Stimulated activated CD4-positive, alpha-beta T cell treated with anti-CD3 and anti-CD28 coated beads, Interleukin-15, amount 100 ng/mL, for 1 hour (primary cell): ENCODE measurements at places on chromosomes 12 and 14.

DNA sequence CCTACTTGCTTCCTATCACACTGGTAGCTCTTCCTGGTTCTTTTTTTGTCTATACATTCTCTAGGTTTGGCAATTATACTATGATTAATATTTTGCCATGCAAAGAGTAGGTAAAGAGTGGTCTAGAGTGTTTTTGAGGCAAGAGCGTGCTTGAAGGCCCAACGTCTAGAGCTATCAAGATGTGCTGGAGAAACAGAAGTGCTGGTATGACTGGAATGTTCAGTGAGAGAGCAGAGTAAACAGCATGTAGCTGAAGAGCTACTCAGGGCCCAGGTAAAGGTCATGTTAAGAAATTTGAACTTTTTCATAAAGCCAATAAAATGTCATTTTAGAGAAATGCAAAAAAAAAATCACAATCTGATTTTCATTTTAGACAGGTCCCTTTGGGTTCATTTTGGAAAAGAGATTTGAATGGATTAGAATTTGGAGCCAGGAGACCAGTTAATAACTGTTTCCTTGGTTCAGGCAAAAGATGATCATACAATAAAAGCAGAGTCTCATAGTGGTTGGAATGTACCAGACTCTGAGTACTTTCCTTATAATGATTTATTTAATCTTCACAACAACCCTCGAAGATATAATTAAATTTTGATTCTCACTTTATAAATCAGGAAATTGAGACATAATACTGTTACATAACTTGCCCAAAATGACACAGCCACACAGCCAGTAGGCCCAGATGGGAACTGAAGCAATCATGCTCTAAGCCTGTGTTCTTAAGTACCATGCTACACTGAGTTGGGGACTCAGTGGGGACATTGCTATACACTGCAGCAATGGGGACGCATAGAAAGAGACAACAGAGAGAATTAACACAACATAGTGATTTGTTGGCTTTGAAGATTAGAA lies 350.1 kb downstream of the NELL2 start:
- no peak for DNase-seq

- DNase-seq: no peak
Measured at GRCh38 chr14:75204116-75204515, 27.7 kb upstream of the TMED10 start.

DNA sequence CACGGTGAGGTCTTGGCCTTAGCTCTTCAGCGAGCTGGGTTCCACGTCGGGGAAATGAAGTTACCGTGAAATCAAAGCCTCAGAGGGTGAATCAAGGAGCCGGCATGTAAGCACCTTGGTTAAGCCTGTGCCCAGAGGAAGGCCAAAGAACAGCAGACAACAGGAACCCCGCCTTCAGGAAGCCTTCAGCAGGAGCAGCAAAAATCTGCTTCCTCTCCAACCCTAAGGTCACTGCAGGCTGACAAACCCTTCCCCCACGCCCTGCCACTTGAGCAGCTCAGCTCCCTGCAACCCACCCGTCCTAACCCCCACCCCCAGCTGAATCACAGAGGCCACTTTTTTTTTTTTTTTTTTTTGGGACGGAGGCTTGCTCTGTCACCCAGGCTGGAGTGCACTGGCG lies 72.9 kb upstream of the LTA4H start:
- DNase-seq: no peak

- DNase-seq: no peak
Measured at GRCh38 chr14:54329082-54329695, 67.6 kb upstream of the CDKN3 start.

DNA sequence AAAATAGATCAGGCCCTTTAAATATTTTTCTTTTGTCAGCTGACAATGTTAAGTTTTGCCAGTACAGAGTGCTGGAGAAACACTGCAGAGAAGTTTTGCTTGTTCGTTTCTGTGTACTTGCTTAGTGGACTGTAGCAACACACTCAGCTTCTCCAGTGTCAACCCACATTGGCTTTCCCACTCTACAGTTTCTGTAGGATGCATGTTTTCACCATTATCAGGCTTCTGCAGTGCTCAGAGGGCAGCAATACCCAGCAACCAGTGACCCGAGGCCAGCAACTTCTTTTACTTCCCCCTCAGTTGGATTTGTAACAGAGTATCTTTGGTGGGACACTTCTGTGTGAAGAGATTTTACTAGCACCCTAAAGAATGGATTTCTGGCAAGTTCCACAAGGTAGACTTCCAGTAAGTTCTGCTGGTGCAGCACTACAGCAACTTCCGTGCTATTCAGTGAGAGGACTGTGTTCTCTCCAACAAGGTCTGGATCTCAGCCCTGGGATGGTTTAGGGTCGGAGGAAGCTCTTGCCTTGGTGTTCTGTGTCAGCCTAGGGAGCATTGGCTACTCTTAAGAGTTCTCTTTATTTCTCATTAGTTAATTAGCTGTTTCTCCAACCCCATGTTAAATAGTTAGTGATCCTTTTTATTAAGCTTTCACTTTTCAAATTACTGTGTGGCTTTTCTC lies 70.4 kb downstream of the FUT8 start:
- DNase-seq: no peak

DNA sequence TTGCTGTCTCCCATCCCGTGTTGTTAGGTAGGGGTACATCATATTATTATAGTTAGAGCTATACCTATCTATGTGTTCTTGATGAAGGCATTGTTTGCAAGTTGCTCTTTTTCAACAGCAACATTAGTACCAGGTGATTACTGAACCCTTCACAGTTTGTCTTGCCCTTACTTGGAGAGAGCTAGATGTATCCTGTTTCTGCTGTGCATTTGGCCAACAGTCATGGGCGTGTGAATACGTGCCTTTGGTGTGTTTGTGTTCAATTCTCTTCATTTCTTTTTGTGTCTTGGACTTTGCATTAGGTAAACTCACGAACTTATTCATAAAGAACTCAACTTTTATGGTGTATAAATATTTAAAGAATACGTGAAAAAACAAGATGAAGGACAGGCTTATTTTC lies 14.3 kb downstream of the ARF6 start:
- no peak for DNase-seq

GRCh38 chr14:63180011-63180410 lies 24.2 kb upstream of the RHOJ start:
- no peak for DNase-seq

GRCh38 chr14:103730490-103731035 lies 15.0 kb downstream of the ZFYVE21 start:
- no peak for DNase-seq

- peak; percentile 66 for DNase-seq
Measured at GRCh38 chr12:124453419-124454351, 113.7 kb downstream of the NCOR2 start.

GRCh38 chr12:19194963-19195362 lies 65.4 kb downstream of the PLEKHA5 start:
- no peak for DNase-seq

GRCh38 chr12:53670308-53670707 lies 5.6 kb downstream of the ATP5MC2 start:
- no peak for DNase-seq

DNA sequence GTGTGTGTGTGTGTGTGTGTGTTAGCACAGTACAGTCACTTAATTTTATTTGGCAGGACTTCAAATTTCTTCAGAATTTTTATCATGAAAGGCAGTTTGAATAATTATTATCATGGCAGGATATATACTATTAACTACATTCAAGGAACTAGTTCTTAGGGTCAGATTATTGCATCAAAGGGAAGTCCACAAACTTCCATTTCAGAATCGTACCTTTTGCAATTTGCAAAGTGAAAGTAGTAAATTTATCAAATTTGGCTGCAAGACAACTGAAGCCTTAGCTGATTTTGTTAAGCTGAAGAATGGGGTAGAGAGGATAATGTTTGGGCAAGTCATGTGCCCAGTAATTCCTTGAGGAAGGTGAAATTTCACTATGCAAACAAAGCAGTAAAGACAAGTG lies 68.2 kb downstream of the PLEKHG7 start:
- no peak for DNase-seq

GRCh38 chr12:90062799-90063198 lies 354.2 kb upstream of the ATP2B1 start:
- DNase-seq: no peak

DNA sequence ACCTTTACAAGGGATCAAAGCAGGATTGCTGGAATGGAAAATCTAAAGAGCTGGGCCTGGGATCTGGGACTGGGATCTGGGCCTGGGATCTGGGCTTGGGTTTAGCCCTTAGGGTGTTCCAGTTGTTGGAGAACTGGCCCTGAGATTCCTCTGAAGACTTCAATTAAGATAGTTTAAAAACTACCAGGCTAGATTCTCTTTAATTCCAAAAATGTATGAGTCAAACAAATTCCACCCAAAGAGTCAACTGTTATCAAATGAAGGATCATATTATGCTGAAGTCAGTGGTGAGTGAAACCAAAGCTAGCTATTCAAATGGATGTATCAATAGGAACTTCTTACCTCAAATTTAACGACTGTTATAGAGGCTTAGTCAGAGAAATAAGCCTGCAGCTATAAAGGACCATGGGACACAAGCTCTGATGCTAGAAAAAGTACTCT lies 40.5 kb downstream of the LIMA1 start:
- no peak for DNase-seq

DNA sequence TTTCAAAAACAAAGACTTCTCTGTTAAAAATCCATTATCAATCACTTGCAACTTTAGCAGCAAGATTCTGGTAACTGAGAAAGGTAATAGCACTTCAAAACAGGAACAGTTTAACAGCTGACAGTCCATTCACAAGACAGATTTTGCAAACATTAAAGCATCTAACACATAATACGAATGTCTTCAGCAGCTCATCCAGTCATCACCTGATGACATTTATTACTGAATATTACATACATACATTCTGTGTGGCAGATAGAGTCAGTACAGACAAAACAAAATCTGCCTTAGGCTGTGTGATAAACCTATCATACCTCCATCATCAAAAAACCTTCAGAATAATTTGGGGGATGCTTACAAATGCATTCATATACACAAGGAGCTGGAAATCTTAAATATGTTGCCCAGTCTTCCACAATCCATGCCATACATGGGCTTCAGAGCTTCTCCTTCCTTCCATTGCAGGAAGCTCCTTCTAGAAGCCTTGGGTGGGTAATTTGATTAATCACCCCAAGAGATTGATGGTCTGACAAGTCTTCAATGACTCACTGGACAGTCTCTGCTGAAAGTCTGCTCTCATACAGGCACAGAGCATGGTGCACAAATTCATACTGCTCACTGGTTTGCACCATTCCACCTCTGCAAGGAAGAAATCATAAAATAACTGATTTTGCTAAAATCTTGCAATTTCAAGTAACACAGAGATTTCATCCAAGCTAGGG lies 1.6 kb upstream of the PTPRB start:
- no peak for DNase-seq

GRCh38 chr12:119145367-119145766 lies 33.4 kb upstream of the HSPB8 start:
- DNase-seq: no peak

GRCh38 chr12:65501093-65501621 lies 222.7 kb downstream of the MSRB3 start:
- no peak for DNase-seq

DNA sequence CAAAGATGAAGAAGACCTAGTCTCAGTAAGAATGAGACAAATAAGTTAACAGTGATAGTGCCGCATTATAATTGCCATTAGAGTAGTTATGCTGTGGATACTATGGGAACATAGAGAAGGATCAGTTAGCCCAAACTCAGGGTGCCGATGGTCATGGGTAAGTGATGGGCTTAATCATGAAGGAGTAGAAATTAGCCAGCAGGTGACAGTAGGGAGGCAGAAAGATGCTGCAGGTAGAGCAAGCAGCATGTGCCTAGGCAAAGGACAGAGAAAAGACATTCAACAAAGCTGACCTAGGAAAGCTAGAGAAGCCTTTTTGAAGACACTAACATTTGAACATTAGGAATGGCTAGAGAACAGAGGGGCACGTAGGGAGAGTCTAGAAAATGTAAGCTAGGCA lies 30.6 kb upstream of the PTPRQ start:
- DNase-seq: no peak

- DNase-seq: no peak
Measured at GRCh38 chr12:118986050-118986449, 4.7 kb downstream of the SRRM4 start.

- no peak for DNase-seq
Measured at GRCh38 chr14:91205459-91205858, 39.0 kb downstream of the GPR68 start.

GRCh38 chr14:91059576-91060350 lies 678 bp downstream of the RPS6KA5 start:
- peak; percentile 42 for DNase-seq

GRCh38 chr12:51090705-51091229 lies 7.4 kb upstream of the CSRNP2 start:
- DNase-seq: no peak
